ENCODE measurements at places on chromosomes 13 and 19.
A peak's percentile ranks its signal among the peaks of the same experiment; 100 is the strongest.

DNA sequence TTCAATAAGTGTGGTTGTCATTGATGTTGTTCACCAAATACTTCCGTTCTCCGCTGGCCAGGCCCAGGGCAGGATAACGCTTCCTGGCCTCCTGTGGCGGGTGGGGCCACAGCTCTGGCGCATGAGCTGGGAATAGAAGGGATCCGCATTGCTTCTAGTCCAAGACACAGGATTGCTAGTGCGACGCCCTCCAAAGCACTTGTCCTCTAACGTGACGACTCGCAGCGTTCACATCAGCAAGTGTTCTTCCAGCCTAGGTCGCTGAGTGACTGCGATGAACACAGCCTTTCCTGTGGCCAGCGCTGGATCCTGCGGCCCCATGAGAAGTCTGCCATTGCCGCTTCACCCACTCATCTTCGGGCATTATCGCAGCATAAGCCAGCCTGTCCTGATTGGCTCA is 39.4 kb downstream of the VSTM2B start:
- no peak for DNase-seq

GRCh38 chr19:932648-933552 is 7.1 kb downstream of the ARID3A start:
- DNase-seq, result no peak

- peak; percentile 80 for DNase-seq
These were observed 2.7 kb upstream of the GNA15 start for GRCh38 chr19:3132971-3133792.

- DNase-seq, result no peak
These were observed 155.5 kb downstream of the PCCA start for GRCh38 chr13:100244431-100244830.

DNA sequence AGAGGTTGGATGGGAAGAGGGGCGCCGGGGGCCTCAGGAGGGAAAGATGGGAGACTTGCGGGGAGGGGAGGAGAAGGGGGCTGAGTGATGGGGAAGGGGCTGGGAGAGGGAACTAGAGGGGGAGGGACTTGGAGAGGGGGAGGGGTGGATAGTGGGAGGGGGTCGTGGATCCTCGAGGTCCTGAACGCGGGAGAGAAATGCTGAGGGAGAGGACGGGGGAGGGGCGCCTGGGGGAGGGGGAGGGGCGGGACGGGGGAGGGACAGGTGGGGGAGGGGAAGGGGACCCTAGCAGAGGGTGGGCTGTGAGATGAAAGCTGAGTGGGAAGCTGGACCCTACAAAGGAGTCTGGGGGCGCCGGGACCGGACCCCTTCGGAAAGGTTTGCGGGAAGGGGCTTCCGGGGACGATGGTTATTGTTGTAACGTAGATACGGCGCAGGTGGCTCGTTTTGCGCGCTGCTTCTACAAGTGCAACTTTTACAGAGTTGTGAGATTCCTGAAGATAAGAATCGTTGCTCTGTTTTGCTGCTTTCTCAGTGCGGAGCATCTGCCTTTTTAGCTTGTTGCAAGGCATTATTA is 418 bp downstream of the ZNF444 start:
- DNase-seq, result no peak

DNA sequence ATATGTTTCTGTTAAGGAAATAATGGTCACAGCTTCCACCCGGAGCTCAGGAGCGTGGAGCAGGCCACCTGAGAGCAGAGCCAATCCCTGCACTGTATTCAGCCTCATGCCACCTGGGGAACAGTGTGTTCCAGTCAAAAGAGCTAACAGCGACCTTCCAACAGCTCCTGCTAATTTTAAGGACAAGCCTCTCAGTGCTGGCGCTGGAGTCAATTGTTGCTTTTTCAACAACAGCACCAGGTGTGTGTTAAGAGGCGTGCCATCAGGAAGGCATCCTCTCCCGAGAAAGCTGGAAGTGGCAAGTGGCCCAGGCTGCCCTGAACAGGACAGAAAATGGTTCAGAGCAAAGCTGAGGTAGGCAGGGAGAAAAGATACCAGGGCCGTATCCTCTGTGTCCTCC is 102.0 kb downstream of the CACNA1A start:
- DNase-seq, result no peak

- no peak for DNase-seq
These were observed 114.1 kb upstream of the ARGLU1 start for GRCh38 chr13:106681997-106682396.

DNA sequence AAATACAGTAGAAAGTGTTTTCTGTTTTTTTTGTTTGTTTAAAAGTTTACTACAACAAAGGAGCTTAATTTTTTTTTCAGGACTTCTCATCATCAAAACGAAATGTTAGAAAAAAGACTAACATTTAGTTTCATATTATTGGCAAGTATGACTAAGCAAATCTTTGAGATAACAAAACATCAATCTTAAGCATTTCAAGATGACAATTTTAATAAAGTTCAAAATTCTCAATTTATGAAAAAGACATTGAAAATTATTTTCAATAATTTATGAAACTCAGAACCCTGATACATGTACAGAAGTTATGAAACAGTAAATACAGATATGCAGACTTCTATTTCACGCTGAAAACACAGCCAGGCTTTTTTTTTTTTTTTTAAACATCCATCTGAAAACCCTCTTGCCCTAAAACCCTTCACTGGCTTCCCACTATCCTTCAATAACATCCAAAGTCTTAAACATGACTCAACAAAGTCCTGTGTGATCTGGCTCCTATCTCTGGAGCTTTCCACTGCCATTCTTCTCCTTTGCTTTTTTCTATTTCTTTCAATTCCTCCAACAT is 3.9 kb downstream of the RBM26 start:
- no peak for DNase-seq

DNA sequence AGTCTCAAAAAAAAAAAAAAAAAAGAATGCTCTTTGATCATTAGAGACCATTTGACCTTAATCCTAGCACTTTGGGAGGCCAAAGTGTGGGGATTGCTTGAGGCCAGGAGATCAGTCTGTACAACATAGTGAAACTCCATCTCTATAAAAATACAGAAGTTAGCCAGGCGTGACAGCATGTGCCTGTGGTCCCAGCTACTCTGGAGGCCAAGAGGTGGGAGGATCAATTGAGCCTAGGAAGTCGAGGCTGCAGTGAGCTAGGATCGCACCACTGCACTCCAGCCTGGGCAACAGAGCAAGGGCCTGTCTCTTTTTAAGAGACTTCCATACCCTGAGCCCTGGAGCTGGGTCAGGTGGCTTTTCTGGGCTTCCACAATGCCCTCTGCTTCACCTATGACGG is 11.5 kb upstream of the COLGALT1 start:
- no peak for DNase-seq

DNA sequence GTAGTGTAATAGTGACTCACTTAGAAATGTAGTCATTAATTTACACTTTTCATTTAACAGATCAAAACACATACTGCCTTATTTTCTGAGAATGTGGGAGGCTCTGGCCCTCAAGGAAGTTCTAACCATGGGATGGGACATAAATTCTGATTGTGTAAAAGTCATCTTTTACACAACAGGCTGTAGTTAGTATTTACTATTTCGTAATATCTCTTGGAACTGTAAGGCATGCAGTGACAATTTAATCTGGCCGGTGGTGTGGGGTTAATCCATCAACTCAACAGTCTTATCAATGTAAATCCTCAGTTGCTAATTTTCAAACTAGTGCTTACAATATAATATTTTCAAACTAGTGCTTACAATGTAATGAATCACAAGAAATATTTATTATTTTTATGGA is 1599.2 kb downstream of the EFNB2 start:
- DNase-seq, result no peak

DNA sequence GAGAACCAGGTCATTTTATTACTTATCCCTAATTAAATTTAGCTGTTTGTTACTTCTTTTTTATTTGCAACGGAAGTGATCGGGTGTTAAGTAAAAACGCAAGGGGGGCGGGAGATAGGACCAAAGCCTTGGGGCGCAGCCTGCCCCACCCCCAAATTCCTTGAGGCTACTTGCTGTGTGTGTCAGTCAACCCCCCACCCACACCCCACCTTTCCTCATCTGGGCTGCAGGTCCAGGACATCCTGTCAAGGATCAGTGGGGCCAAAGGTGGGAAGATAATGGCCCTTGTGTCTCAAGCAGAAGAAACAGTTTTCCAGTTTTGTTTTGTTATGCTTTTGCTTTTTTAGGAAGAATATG is 1.2 kb upstream of the FOXO1 start:
- no peak for DNase-seq

DNA sequence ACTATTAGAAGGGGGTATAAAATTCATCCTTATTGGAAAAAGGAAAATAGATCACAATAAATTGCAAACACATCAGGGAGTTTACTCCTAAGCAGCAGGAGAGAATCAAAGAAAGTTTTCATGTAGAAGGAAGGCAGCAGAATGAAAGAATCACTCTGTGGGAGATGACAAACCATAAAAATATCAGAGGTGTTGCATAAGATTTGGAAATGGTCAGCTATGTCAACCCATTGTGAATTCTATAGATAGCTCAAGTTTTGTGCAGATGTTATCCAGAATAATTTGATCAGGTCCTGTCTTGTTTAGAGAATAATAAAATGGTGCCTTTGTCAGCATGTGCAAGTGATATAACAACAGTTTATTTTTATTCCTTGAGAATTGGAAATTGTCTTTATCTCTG is 622.4 kb downstream of the DCT start:
- no peak for DNase-seq

- DNase-seq, result no peak
These were observed 101.3 kb downstream of the B3GLCT start for GRCh38 chr13:31301119-31301518.

DNA sequence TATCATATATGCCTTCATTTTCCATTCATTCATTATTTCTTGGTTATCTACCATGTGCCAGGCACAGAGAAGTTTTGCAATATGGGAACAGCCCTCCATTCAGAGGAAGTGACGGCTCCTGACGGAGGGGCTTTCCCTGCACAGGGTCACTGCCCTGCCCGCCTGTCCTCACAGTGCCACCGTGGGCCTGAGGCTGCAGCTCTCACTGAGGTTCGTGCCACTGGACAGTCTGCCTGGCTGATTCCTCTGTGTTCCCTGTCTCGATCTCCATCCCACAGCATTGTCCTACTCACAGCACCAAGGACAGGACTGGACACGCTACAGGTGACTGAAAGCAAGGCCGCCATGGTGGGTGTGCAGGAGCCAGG is 92.7 kb downstream of the TSHZ3 start:
- DNase-seq, result no peak

DNA sequence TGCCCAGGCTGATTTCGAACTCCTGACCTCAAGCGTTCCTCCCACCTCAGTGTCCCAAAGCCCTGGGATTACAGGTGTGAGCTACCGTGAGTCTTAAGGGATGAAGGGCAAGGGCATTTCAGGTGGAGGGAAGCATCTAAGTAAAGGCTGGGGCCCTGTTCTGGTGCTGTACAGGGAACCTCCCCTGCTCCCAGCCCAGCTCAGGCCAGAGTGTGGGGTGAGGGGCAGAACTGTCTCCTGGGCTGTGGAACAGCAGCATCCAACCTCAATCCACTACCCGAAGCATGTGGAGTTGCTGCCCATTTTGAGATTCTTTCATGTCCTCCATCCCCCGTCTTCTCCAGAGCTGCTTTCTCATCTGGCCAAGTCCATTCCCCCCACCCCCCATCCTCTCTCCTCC is 105.3 kb downstream of the SIPA1L3 start:
- DNase-seq, result no peak

DNA sequence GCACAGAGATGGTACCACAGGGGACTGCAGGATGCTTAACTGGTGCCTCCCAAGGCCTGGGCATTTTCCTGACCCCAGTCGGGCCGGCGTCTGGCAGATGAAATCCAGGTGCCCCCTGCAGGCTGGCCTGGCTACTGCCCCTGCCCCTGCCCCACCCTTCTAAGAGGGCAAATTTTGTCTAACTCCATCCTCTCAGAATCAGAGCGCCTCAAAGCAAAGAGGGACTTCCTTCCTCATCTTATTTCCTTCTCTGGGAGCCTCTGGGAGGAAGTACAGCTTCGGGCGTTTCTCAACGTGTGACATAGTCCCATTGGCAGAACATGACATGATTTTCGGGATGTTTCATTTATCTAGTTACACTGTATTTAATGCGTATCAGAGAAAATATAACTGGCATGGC is 2.7 kb downstream of the PRKACA start:
- DNase-seq, result peak; percentile 53

- DNase-seq, result no peak
These were observed 41.6 kb downstream of the ARHGAP35 start for GRCh38 chr19:46902402-46902766.

DNA sequence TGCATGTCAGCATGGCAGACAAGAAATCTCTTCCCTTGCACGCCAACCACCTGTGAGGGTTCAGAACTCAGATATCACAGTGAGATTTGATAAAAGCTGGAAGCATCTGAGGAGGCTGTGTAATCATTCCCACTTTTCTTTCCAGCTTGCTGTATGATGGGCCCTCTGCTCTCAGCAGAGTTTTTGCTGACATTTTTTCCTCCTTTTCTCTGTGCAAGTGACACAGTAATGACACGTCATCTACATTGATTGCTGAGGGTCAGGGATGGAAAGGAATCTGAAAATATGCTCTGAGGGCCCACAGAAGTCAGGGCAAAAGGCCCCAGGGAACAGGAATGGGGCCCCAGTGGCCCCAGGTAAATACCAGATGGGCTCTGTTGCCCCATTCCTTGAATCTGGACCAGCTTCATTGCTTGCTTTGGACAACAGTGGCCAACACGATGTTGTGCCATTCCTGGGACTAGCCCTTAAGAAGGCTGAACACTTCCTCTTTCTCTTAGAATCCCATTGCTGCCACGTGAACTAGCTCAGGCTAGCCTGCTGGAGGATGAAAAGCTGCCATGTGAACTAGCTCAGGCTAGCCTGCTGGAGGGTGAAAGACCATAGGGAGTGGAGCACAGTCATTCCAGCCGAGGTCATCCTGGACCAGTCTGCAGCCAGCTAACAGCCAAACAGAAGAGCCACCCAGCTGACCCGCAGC is 68.2 kb downstream of the CACNA1A start:
- DNase-seq, result no peak

DNA sequence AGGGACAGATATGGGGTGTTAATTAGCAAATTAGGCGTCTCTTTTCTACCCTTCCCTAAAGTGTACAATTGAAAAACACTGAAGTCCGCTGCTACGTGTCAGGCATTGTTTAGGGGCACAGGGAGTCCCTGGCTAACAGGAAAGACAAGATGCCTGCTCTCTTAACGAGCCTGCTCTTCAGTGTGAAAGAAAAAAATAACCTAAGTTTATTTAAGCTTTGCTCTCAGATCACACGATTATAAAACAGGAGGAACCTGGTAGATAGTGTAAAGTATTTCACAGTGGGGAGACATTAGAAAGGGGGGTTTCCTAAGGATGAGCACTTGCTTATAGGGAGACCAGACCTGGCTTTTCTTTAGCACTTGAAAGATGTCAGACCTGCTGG is 38.7 kb downstream of the IGFL2 start:
- DNase-seq, result no peak

- no peak for DNase-seq
These were observed 24.9 kb downstream of the ARHGEF7 start for GRCh38 chr13:111139873-111140561.

GRCh38 chr13:44870456-44870929 is 118.8 kb downstream of the NUFIP1 start:
- no peak for DNase-seq

GRCh38 chr19:17235971-17236777 is 9.5 kb downstream of the NR2F6 start:
- DNase-seq, result no peak

DNA sequence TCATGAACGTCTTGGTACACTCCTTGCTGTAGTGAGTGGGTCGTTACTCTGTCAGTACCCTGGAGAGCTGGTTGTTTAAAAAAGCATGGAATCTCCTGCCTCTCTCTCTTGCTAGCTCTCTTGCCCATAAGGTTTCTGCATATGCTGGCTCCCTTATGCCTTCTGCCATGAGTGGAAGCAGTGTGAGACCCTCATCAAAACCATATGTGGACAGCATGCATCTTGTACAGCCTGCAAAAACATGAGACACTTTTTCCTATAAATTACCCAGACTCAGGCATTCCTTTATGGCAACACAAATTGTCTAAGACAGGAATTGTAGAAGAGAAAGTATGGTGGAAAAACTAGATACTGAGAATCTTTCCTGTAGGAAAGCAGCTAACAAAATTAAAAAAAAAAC is 516.3 kb downstream of the SLITRK6 start:
- no peak for DNase-seq

Measured in activated T-cell treated with anti-CD3 and anti-CD28 coated beads for 48 hours (primary cell).